Ureter (tissue), 1 donor: ENCODE measurements at places on chromosomes 4 and X.

GRCh38 chr4:156521631-156522030 is 450.0 kb downstream of the PDGFC start:
- DNase-seq, result no peak

DNA sequence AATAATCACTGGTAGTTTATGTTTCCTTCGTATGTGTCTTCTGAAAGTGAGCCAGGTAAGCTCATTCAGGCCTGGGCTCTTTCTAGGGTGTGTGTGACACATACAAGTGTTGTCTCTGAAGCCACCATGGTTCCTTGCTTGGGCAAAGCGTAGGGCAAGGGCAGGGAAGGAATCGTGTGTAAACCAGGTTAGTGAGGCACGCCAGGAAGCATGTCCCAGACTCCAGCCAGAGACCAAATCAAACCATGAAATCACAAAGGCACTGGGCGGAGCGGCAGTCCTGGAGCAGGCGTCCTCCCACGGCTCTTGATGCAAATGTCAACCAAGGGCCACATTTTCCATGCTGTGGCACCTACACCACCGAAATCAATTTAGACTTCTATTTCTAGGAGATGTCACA is 67.0 kb downstream of the NYX start:
- DNase-seq, result no peak

DNA sequence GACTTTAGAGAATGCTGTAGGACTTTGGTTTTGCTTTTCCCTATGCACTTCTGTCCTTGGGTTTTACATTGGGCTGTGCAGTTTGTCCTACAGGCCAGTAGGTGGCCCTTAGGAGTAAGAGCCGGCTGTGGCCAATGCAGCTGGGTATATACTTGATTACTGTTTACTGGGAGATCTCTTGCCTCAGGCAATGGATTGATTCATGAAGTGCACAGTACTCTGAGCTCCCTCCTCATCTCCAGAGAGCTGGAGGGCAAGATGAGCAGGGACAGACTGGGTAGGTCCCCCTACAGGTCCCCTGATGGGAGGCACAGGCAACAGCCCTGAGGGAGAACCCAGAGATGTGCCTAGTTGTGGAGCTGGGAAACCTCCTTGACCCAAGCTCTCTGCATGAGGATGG is 103.8 kb upstream of the QRFPR start:
- no peak for DNase-seq

DNA sequence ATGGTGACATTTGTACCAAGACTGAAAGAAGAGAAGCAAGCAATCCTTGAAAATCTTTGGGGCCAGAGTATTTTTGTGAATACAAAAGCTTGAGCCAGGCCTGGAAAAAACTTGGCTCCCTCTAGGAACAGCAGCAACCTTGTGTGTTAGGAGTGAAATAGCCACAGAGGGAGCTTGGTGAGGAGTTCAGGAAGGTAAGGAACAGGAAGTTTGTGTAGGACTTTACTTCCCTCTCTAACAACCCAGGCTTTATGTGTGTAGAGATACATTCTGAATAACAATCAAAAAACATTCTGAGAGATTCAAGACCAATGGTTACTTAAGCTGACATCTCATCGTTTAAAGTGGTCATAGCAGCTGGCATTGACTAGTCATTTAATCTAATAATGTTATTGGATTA is 668.5 kb downstream of the PCDH18 start:
- DNase-seq, result no peak

GRCh38 chr4:145956288-145956890 is 17.8 kb upstream of the ZNF827 start:
- no peak for DNase-seq

DNA sequence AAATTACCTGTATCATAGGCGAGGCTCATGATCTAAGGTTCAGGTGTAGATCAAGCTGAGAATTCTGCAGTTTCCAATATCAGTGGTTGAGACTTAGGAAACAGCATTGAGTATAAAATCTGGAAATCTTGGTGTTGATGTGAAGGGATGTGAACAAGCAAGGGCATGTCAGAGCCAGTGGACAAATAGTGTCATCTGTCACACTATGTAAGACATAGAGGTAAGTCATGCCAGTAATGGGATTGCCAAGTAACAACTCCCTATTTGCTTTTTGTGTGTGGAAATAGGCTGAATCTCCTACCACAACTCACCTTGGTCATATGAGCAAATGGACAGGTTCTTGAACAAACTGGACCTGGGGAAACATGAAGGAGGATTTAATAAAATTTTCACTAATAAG is 334.5 kb upstream of the EMCN start:
- no peak for DNase-seq

GRCh38 chr4:168522356-168522755 is 25.5 kb downstream of the PALLD start:
- DNase-seq, result no peak

GRCh38 chr4:3184725-3185124 is 64.2 kb upstream of the MSANTD1 start:
- DNase-seq, result no peak

DNA sequence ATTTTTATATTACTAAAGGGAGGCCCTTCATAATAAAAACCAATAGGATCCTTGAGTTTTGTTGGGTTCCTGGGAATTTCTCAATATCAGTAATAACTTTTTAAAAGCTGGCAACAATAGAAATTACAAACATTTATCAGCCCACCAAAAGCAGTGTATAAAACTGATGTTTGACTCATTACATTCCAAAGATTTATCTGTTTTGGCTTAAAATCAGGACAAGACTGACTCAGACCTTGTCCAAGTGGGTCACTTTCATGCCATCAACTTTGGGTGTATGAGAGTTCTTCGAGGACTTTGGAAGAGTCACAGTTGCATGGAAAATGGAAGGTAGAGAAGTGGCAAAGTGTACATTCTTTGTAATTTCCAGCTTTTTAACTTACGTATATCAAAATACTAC is 102.8 kb downstream of the FRMPD4 start:
- DNase-seq, result no peak

DNA sequence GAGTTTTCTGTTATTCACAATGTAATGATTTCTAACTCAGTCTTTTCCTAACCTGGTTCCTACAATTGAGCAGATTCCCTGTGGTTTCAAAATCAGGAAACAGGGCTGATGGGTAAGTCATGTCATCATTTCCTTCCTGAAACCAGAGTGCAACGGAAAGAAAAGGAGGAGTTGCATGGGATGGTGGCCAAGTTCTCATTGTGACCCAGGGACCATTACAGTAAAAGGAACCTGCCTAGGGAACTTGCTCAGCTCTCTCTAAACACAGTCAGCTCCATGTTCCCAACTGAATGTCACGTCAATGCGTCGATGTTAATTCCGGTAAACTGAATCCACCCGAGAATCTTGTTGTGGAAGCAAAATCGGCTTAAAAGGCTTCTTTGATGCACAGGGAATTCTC is 51.2 kb downstream of the LGI2 start:
- no peak for DNase-seq

DNA sequence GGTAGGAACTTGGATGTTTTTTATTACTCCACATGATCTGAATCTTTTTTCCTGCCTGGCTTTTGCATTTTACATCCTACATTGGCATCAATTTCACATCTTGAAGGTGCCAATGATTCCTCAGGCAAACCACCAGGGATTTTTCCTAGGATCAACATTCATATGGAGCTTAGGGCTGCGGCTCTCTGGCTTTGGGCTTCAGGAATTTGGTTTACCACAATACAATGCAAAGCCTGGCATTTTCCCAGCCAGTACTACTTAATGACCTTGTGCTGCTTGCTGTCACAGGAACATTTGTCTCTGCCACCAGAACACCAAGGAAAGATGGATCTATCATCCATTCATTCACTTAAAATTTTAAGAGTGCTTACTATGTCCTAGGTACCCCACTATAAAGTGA is 180.7 kb downstream of the PDGFC start:
- no peak for DNase-seq

- DNase-seq, result no peak
Measured at GRCh38 chr4:60721685-60722084, 478.4 kb upstream of the ADGRL3 start.

GRCh38 chr4:156685308-156685707 is 286.3 kb downstream of the PDGFC start:
- no peak for DNase-seq

GRCh38 chr4:3623106-3623505 is 90.9 kb upstream of the LRPAP1 start:
- DNase-seq, result no peak

DNA sequence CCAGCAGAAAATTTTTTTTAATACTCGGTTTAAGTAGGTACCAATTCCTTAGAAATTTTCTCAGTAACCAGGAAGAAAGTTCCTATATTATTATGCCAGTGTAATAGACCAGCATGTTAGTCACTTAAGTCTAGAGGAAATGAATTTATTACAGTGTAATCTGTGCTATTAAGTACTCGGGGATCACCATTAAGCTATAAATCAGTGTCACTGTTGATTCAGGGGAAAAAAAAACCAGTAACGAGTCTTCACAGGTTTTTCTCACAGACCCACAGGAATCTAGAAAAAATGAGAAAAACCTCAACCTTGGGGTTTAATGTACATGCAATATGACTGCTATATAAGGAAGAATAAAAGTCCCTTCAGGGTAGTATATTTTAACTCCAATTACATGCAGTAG is 138.3 kb upstream of the IL1RAPL2 start:
- DNase-seq, result no peak

DNA sequence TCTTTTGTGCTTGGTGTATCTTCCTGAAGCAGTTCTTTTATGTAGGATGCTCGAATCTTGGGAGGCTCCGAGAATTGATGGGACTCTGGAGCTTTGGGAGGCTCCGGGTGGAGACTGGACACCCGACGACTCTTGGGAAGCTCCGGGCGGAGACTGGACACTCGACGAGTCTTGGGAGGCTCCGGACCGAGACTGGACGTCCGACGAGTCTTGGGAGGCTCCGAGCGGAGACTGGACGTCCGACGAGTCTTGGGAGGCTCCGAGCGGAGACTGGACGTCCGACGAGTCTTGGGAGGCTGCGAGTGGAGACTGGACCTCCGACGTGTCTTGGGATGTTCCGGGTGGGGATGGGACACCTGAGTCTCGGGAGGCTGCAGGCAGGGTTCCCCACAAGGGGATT is 1.6 kb downstream of the FAM47A start:
- no peak for DNase-seq

GRCh38 chrX:13029887-13030771 is 14.3 kb downstream of the FAM9C start:
- no peak for DNase-seq

- no peak for DNase-seq
Measured at GRCh38 chrX:74117962-74118902, 185.7 kb upstream of the ZCCHC13 start.

- DNase-seq, result no peak
Measured at GRCh38 chr4:47010347-47010911, 17.0 kb upstream of the GABRA4 start.

DNA sequence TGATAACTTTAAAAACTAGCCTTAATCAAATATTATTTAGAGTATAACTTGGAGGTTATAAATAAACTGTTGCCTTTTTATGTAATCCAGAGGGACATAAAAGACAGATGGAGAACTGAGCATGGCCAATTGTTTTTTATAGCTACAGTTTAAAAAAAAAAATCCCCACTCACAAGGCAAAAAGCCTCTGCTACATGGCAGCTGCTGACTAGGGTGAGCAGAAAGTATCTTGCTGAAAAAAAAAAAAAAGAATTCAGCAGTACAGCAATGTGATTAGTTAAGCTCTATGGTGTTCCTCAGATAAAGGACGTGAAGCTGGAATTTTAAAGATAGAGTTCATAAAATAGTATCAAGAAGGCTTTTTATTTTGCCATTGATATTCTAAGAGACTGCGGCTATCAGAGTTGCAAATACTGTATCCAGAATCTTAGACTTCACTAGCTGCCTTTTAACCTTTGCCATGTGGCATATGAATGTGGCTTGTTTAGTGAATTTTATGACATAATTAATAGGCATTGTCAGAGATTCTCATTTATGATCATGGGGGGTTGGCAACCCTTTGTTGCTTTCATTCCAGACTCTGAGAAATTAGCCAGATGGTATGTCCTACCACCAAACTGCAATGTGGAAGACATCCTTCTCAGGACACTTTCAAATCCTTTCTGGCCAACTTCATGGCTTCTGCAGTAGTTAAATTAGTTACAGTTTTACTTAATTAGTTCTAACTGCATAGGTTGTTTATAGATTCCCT is 498.0 kb downstream of the STPG2 start:
- no peak for DNase-seq

GRCh38 chrX:362937-363620 is 23.6 kb downstream of the PPP2R3B start:
- DNase-seq, result no peak
